ENCODE measurements at places on chromosomes 6 and 20.
A peak's percentile ranks its signal among the peaks of the same experiment; 100 is the strongest.

DNA sequence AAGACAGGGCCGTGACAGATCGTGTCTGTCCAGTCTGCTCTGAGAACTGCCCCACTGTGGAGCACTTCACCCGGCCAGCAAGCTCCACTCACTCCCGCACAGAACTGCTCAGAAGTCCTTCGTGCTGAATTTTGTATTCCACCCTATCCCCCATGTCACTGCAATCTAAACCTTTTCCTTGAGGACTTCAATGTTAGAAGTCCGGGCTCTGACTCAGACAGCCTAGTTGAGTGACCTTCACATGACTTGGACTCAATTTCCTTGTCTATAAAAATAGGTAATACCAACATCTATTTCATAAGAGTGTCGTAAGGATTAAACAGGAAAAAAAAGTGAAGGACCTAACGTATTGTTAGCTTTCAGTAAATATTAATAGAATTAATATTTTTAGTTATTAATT, 161.6 kb downstream of the QRSL1 start:
- no peak for DNase-seq

DNA sequence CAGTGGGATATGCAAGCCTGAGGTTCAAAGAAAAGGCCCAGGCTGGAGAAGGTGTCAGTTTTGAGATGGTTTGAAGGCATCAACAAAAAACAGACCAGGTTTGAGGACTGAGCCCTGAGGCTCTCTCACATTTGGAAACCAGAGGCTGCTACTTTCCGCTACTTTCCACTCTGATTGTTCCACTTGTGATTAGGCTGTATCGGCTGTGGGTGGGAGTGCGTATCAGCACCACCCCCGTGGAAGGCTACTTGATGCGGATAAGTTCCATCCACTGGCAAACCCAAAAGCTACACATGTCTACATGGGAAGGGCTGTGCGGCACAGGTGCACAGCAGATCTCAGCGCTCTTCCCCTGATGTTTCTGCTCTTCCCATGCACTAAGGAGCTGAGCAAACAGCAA, 198.7 kb downstream of the GMPR start:
- no peak for DNase-seq

DNA sequence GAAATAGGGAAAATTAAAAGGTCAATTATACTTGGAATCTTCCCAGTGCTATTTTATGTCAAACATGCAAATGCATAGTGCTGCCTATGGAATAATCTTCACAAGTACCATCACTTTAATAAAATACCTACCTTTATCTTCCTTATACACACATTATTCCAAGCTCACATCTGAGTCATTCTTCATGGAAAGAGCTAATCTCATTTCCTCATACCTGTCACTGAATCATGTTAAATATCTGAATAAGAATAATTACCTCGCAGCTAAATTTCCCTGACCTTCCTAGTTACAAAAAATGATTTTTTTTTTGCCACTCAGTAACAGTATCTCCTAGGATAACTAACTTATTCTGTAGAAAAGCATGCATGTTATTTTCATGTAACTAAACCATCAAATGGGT, 661.4 kb upstream of the HS3ST5 start:
- no peak for DNase-seq

- no peak for DNase-seq
Measured at GRCh38 chr6:155676346-155676745, 220.7 kb upstream of the NOX3 start.

- no peak for DNase-seq
Measured at GRCh38 chr20:58287638-58288037, 21.9 kb upstream of the RAB22A start.

DNA sequence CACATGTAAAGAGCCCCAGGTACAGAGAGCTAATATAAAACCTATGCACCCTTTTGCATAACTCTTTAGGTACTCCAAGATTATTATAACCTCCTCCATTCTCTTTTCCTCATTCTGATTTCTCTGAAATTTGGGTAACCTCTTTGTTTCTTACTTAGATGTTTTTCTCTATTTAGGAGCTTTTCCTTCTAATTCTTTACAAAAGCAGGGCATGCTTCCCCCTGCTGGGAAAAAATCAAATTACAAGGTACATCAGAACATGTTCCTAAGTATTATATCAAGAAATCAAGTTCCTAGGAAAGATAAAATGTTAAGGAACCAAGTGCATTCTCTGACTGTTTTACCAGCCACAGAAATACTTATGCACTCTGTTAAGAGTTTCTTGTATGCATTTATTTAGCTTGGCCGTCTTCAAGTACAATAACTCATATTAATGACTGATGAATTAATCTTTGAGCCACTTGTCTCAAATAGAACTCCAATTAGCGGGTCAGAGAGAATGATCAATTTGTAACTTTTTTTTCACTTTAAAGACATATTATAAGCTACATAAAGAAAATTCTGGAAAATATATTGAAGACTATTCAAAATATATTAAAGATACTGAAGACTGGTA, 2.1 kb downstream of the KHDRBS2 start:
- DNase-seq: no peak

GRCh38 chr6:113672491-113673149, 184.5 kb upstream of the MARCKS start:
- DNase-seq: no peak

GRCh38 chr6:158501360-158502262, 58.3 kb upstream of the TMEM181 start:
- DNase-seq: no peak

GRCh38 chr6:131059486-131059885, 3.6 kb downstream of the EPB41L2 start:
- no peak for DNase-seq

DNA sequence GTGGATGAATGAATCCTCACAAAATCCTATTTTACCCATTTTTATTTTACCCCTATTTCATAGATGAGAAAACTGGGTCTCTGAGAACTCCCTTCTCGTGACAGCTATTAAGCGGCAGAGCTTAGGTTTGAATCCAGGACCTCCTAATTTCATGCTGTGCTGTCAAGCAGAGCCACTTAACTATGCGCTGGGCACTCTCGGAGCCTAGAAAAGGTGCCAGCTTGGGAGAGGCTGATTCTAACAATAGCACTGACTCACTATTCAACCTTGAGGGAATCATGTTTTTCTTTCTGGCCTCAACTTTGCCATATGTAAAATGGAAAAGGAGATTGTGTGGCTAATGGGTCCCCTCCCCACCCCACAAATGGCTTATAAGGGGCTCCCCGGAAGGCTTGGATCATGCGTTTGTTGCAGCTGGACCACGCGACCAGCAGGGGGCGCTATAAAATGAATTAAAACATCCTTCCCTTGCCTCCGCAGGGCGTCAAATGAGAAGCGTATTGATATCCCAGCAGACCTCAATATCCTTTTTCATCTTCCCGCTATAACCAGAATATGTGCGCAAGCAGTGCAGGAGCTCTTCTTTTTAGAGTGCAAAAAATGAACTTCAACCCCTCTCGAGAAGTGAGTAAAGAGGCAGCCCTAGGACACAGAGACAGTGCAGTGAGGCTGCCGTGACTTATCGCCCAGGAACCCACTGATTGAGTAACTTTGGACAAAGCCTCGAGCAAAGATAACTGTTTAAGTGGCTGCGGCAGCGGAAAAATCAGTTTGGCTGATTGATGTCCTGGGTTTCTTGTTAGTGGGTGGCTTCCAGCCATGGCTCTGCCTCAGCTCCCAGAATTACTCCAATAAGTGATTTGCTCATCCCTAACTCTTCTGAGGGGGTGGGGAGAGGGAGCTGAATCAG, 12.8 kb upstream of the PDYN start:
- peak; percentile 1 for DNase-seq

DNA sequence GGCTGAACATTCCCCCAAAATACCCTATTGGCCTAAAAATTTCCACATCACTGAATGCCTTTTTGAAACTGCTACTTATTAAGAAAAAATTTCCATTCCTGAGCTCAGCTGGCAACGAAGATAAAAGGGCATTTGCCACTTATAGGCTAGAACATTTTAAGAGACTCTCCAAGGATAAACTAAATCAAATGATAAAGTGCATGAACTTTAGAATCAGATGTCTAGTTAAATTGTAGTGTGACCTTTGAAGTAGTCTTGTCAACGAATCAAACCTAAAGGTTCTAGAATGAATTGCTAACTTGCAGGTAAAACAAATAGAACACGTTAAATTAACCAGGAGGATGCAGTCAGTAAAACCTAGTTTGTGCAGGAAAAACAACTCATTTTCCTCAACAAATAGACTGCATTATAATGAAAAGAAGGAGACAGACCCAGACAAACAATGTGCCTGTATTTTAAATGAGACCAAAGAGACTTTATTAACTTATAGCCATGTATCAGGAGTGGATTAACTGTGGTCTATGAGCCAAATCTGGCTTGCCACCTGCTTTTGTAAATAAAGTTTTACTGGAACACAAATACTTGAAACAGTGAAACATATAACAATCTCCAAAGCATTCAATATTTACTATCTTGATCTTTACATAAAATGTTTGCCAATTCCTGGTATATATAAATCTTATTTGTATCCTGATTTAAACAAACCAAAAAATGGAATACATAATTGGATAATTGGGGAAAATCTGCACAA, 184.4 kb downstream of the MEI4 start:
- DNase-seq: no peak

DNA sequence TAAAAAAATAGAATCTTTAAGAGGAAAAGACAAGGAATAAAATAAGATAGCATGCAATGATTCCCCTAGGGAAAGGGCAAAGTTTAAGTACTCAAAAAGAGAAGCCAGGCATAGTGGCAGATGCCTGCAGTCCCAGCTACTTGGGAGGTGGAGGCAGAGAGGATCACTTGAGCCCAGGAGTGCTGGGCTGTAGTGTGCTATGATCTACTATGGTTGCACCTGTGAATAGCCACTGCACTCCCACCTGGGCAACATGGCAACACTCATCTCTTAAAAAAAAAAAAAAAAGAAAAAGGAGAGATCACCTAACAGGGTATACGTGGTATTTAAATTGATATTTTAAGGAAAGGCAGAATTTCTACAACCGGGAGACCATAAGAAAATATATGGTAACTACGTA, 16.0 kb downstream of the EPHA7 start:
- DNase-seq: no peak

Measured in stimulated activated CD4-positive, alpha-beta T cell treated with anti-CD3 and anti-CD28 coated beads, TNF-alpha, amount 100 ng/mL, for 4 hours (primary cell).